ENCODE measurements at places on chromosomes 5 and 9. TPM values are rescaled to one million over a fixed set of nuclear protein-coding genes. Genes with fewer than 3 reads are reported as not detected.

Gene AK8
- 2.5 TPM for total RNA-seq

- DNase-seq = no peak
- H3K27me3 ChIP-seq = peaks cover 32% of the 10 kb centered on the region
- no peaks in the 10 kb centered on the region for H3K36me3 ChIP-seq
- H3K4me3 ChIP-seq = no peak overlapping the region
- H3K27ac ChIP-seq = no peak overlapping the region
- H3K4me1 ChIP-seq = no peaks in the 10 kb centered on the region
Observed at GRCh38 chr5:75824323-75824722, 107.1 kb upstream of the POC5 start.

DNA sequence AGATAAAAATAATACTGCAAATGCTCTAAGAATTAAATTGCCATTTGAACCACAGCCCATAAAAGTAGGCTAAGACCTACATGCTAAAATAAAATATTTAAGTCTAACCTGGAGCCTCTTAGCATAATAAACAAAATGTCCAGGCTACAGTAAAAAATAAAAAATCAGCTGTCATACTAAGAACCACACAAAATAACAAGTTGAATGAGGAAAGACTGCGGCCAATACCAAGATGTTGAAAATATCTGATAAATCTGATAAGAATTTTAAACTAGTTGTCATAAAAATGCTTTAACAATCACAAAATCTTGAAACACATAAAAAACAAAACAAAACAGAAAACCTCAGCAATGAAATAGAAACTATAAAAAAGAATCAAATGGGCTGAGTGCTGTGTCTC, 336.9 kb upstream of the MSX2 start:
- DNase-seq = no peak
- peaks cover 7% of the 10 kb centered on the region for H3K4me1 ChIP-seq
- no peak overlapping the region for H3K4me3 ChIP-seq
- peaks cover 45% of the 10 kb centered on the region for H3K27me3 ChIP-seq

Gene IFNA7
- not detected for total RNA-seq

DNA sequence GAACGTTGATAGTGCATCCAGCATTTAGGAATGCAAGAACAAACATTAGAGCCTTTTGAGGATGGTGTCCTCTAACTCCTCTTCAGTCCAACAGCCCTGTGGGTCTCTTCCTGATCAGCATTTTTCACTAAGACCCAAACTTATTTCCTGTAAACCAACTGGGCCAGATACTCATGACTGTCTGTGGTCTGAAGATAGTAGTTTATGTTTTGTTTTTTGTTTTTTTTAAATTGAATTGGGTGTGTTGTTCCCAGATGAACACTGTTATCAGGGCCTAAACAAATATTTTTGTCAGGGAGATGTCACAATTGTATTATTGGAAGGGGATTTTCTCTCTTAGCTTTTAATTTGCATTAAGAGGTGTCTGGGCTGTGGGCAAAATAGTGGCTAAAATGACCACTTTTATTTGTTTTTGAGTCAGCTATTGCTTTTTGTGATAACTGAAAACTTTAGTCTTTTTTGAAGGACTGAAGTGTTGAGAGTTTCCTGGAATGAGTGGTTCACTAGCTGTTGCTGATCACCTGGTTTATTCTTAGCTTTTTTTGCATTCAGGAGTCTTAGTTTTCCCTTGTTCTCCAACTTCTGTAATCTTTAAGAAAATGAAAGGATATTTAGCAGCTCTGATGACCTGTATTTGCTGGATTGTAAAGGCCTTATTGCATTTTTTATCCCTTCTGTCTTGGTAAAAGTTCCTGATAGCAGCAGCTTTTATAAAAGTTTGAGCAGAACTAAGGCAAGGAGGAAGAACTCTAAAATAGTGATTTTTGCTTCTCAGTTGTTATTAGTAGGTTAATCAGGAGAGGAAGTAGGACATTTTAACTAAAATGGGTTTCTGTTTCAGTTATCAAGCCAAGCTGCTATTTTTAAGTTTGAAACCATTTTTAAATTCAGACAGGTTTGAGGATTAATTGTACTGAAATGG, 5.5 kb downstream of the MAN2A1 start:
- H3K27ac ChIP-seq = no peak overlapping the region
- DNase-seq = no peak
- H3K27me3 ChIP-seq = no peaks in the 10 kb centered on the region
- no peaks in the 10 kb centered on the region for H3K36me3 ChIP-seq
- H3K4me3 ChIP-seq = no peak overlapping the region

GRCh38 chr9:89225991-89226471, 47.4 kb upstream of the SHC3 start:
- no peak overlapping the region for H3K27ac ChIP-seq
- H3K4me1 ChIP-seq = no peaks in the 10 kb centered on the region
- H3K4me3 ChIP-seq = no peak overlapping the region
- H3K27me3 ChIP-seq = no peaks in the 10 kb centered on the region
- no peak for DNase-seq

Gene ADAMTS6
- 0.93 TPM for total RNA-seq

Gene PCDHGC4
- total RNA-seq = 0.05 TPM

DNA sequence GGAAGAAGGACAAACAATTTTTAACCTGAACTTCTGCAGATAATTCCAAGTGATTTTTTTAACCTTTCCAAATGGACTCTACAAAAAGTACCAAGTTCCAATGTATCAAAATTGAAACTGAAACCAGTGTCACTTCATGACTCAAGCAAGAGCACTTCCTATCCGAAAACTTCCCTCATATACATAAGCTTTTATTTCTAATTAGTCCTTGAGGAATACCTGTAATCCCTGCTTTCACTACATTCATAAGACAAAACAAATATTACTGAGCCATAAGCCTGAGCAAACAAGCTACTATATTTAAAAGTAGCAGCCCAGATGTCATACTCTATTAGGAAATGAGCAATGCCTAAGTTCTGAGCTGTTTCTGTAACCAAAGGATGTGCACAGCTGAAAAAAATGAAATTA, 224.4 kb downstream of the EBF1 start:
- H3K36me3 ChIP-seq = no peaks in the 10 kb centered on the region
- no peak overlapping the region for H3K27ac ChIP-seq
- DNase-seq = no peak
- no peaks in the 10 kb centered on the region for H3K4me1 ChIP-seq
- H3K27me3 ChIP-seq = peaks cover 10% of the 10 kb centered on the region
- H3K4me3 ChIP-seq = no peak overlapping the region

DNA sequence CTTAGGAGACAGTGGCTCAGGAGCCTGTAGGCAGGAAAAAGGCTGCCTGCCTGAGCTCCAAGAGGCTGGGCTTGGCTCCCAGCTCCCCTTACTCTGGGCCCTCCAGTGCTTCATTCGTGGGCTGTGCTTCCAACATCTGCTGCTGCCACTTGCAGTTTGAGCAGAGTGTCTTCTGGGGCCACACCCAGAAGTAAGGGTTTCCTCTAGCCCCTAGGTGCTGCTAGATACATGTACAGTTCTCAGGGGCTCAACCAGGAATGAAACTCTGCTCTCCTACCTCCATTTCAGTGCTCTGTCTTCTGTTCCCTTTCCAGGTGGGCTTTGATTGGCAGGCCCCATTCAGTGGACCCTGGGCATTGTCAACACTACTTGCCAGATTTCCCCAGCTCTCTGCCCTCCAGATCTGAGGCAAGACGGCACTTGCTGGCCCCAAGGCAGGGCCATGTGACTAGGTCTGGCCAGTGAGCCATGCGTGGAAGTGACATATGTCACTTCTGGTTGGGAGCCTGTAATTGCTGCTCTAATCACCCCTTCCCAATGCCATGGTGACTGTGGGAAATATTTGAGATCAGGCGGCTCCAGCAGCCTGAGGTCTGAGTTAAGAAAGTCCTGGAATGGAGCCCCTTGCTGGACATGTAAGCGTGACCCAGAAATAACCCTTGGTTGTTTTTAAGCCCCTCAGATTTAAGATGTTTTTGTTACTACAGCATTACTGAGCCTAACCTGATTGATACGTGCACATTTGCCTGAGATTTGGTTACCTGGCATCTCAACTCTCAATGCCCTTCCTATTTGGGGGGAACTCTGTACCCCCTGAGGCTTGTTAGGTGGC, 9.4 kb upstream of the BOD1 start:
- H3K36me3 ChIP-seq = no peaks in the 10 kb centered on the region
- no peak overlapping the region for H3K27ac ChIP-seq
- DNase-seq = no peak
- H3K4me3 ChIP-seq = no peak overlapping the region
- no peaks in the 10 kb centered on the region for H3K4me1 ChIP-seq

- H3K27me3 ChIP-seq = peaks cover 46% of the 10 kb centered on the region
- H3K4me3 ChIP-seq = no peak overlapping the region
- H3K27ac ChIP-seq = no peak overlapping the region
- H3K36me3 ChIP-seq = no peaks in the 10 kb centered on the region
- DNase-seq = no peak
- no peaks in the 10 kb centered on the region for H3K4me1 ChIP-seq
Observed at GRCh38 chr5:169997798-169998197, 17.5 kb upstream of the INSYN2B start.
